ENCODE measurements at places on chromosomes 3 and 15. TPM values are rescaled to one million over a fixed set of nuclear protein-coding genes. Genes with fewer than 3 reads are reported as not detected.

KBTBD13 gene
- total RNA-seq = not detected

EPHB1 gene
- total RNA-seq = 0.05 TPM

PCSK6 gene
- 22.4 TPM for total RNA-seq

LPP gene
- 22.1 TPM for total RNA-seq

RASSF1 gene
- total RNA-seq = 8.9 TPM

CD86 gene
- total RNA-seq = not detected

SPINK8 gene
- not detected for total RNA-seq

FEZF2 gene
- total RNA-seq = not detected

C2CD4A gene
- 0.63 TPM for total RNA-seq

KCNAB1 gene
- total RNA-seq = not detected

IGSF10 gene
- total RNA-seq = 0.15 TPM

DNA sequence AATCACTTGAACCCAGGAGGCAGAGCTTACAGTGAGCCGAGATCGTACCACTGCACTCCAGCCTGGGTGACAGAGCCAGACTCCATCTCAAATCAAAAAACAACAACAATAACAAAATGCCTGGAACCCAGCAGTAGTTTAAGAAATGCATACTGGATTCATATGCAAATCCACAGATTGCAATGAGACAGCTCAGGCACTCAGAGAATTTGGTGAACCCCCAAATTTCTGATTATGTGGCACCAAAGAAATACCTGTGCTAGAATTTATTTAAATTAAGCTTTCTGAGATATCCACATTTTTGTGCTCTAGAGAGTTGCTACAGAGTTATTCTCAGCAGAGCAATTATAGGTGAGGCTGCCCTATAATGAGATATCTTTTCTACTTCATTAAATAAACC, 29.7 kb downstream of the SPATA16 start:
- DNase-seq = no peak

DNA sequence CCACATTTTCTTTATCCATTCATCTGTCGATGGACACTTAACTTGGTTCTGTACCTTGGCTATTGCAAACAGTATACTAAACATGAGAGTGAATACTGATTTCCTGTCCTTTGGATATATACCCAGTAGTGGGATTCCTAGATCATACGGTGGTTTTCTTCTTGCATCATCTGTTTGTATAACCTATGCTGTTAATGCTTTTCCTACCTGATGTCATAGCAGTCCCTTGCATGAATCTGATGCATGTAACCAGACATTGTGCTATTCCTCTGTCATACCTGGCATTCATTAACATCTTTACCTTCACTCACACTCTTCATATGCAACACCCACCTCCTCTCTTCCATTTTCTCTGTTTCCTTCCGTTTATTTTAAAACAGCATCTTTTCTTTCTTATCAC, 185.2 kb downstream of the KLHL25 start:
- DNase-seq = no peak

DNA sequence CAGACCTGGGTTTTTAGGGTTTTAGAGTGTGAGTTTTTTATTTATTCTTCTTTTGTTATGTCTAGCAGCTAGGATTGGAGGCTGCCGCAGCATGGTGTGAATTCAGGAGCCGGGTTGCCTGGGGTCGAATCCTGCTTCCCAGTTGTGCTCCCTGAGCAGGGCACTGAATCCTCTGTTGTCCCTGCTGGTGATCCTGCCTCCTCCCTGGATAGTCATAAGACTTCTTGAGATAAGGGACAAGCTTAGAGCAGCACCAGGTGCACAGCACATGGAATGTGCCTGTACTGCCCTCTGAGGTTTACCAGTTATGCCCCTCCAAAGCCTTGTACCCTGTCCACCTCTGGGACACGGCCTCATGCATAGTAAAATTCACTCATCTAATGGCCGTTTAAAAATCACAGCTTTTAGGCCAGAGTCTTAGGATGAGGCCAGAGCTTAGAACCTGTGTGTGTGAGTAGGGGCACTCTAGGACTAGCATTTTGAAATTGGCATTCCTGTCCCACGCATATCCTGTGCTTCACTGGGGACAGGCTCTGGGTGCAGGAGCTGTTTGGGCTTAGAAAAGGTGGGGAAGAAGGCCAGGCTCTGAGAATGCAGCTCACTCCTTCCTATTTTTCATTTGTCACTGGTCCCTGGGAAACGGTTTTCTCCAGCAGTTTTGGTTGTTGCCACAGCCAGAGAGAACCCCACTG, 47.7 kb downstream of the CHCHD6 start:
- DNase-seq = no peak

DNA sequence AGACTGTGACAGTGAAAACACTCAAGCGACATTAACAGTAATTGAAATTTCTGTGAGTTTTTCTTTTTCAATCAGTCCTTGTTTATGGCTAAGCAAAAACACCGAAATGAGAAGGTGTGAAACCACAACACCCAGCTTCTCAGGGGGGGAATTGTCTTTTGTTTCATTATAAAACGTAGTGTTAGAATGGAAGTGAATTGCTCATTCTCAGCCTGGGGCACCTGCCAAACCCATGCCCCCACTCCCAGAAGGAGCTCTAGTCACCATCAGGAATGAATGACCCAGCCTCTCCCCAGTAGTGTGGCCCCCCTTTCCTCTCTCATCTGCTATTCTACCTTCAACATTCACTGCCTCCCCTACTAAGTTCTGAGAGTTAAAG, 185.8 kb upstream of the CFAP20DC start:
- no peak for DNase-seq

- DNase-seq = no peak
Measured at GRCh38 chr15:72825829-72826228, 42.3 kb upstream of the ADPGK start.

- DNase-seq = no peak
Measured at GRCh38 chr3:120137548-120137947, 43.3 kb upstream of the GSK3B start.

GRCh38 chr3:27724459-27725197, 2.5 kb upstream of the EOMES start:
- no peak for DNase-seq

DNA sequence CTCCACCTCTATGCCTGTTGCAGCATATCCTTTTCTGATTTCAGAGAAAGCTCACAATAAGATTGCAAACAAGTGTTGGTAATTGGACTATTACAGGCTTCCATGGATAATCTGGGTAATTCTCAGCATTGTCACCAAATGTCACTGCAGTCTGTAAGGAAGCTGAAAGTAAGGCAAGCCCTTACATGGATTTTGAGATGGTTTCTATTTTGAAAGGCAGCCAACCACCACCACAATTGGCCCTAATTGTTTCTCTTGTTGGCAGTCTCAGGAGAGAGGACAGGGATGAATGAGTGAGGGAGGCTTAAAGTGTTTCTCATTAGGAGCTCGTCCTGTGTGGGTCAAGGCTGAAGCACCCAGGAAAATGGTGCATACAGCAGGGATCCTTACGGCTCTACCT, 879.9 kb downstream of the TUSC7 start:
- no peak for DNase-seq

GRCh38 chr3:171784387-171784786, 25.9 kb downstream of the PLD1 start:
- DNase-seq = no peak

DNA sequence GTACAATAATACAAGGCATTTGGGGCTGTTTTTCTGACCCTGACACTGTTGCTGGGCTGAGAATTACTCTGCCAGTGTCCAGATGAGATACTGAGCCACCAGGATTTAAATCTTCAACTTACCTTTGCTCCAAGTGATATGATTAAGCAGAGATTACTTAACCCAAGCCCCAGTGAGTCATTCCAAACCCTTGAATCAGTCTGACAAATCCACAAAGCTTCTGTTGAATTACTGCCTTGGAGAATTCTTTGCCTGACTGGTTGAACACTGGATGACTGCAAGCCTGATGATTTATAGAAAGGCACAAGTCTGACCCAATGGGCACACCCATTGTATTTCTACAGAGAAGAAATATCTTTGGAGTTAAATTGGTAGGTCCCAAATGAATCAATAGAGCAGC, 88.2 kb upstream of the TSC22D2 start:
- peak; percentile 64 for DNase-seq

- DNase-seq = no peak
Measured at GRCh38 chr3:149476225-149476624, 1.7 kb downstream of the TM4SF4 start.

GRCh38 chr3:96865605-96866004, 51.2 kb downstream of the EPHA6 start:
- no peak for DNase-seq

DNA sequence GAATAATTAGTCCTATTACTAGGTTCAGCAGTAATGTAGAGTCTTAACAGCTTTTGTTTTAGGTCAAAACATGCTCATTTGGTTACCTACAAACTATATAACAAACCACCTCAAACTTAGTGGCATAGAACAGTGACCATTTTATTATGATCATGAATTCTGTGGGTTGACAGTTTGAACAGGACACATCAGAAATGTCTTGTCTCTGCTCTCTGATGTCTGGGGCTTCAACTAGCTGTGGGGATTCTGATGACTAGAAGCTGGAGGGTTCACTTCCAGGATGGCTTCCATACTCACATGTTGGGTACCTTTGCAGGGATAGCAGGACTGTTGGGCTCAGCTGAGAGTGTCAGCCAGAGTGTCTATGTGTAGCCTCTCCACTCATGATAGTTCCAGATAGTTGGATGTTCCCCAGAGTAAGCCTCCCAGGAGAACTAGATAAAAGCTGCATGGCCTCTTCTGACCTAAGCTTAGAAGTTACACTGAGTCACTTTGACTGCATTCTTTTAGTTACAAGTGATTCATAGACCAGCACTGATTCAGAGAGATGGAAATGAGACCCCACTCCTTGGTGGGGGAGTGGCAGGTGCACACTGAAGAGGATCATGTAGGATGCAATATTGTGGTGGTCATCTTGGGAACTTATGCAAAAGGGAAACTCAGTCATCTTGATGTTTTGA, 32.6 kb downstream of the PLCL2 start:
- no peak for DNase-seq

DNA sequence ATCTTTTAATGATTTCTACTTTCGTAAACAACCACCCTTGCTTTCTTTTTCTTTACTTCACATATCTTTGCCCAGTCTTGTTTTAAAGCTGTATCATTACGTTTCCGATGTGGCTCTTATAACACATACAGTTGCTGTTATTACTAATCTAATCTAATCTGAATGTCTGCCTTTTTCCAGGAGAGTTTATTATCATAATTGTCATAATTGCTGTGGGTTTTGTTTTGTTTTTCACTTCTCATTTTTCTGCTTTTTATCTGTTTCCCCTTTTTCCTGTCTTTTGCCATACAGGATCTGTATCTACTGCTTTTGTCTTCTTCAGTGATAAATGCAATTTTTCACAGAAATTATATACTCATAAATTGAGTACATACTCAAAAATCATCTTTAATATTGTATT, 24.9 kb downstream of the HACL1 start:
- no peak for DNase-seq

DNA sequence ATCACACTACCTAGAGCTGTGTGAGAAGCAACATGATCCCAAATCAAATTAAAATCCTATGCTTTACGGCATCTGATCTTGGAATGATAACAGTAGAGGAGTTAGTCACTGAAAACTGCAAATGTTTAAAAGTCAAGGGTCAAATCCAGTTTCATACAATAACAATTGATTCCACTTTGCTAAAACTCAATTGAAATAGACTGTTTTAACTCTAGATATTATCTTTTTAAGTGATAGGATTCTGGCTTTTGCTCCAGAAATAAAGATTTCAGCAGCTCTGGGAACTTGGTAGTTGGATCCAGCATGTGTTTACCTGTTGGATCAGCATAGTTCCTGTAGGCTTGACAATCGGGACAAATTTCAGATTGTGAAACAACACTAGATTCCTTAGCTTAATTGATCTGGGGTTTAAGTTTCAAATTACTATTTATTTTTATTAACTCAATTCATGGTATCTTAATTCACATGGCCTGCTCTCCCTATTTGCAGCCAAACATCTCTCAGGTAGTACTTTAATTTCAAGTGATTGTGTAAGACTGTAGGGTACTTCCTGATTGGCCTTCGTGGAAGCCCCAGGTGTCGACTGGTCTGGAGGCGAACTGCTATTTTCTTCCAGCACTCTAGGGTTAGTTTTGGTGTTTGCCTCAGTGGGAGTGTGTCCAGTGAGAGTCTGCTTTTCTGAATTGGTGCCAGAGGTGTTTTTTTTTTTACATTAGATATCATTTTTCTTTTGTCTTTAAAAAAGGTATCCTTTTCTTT, 16.6 kb downstream of the NFKBIZ start:
- no peak for DNase-seq

DNA sequence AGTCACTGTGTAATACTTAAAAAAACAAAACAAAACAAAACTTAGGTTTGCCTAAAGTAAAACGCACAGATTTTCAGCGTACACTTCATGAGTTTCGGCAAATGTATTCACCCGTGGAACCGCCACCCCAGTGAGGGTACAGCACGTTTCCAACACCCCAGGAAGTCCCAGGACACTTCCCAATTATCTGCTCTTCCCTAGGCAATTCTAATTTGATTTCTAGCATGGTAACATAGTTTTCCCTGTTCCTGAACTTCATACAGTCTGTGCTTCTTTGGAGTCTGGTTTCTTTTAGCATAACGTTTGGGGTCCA, 497 bp upstream of the CLASP2 start:
- DNase-seq = no peak

DNA sequence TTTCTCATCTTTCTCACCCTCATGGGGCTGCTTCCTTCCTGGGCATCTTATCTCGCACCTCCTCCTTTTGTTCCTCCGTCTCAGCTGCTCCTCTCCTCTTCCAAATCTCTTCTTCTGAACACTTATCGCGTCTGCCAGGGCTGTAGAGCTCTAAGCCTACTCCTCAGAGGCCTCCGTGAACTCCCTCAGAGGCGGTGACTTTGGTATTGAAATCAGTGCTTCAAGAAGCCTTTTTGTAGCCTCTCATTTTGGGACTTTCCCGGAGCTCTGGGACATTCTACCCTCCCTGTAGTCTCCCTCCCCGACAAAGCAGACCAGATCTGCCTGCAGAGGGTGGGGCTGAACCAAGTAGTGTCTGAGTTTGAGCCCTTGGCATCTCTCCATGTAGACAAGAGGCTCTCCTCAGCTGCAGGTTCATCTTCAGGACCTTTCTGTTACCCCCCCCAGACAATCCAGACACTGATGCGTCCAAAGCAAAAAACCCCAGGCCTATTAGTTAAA, 17.5 kb upstream of the CPNE9 start:
- no peak for DNase-seq

GRCh38 chr15:90883976-90884718, at the start of gene FES:
FES (plus strand) TSS chr15:90884504; CDS start chr15:90885046, 542 bp downstream.
- DNase-seq = no peak

GRCh38 chr15:100438570-100438969, 90.2 kb downstream of the CERS3 start:
- DNase-seq = no peak

GRCh38 chr3:185422677-185423076, 59.7 kb downstream of the MAP3K13 start:
- no peak for DNase-seq

DNA sequence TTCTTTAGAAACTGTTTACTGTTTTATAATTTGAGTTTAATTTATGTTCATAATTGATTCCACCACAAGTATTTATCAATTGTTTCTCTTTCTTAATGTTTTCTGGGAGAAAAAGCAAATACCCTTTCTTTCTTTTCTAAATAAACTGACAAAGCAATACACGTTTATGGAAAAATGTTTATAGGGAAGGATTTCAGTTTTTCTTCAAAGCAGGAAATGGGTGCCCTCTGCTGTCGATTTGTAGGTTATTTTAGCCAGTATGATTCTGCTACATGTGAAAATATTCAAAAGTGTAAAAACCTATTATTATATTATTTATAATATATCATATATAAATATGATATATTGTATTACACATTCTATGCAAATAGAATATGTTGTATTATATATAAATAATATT, 921.0 kb upstream of the ROBO1 start:
- peak; percentile 25 for DNase-seq

Measured in NCI-H460 (cell line).